ENCODE measurements at places on chromosomes 6 and 20.

- H3K4me1 ChIP-seq, result no peaks in the 10 kb centered on the region
- H3K27ac ChIP-seq, result no peak overlapping the region
- no peak for DNase-seq
- H3K36me3 ChIP-seq, result no peaks in the 10 kb centered on the region
- H3K4me3 ChIP-seq, result no peak overlapping the region
Measured at GRCh38 chr6:162090734-162091133, 636.8 kb downstream of the PRKN start.

- H3K4me3 ChIP-seq, result no peak overlapping the region
- H3K4me1 ChIP-seq, result peaks cover 11% of the 10 kb centered on the region
- no peaks in the 10 kb centered on the region for H3K27me3 ChIP-seq
- no peak for DNase-seq
Measured at GRCh38 chr20:33667676-33668465, 1.1 kb downstream of the ACTL10 start.

DNA sequence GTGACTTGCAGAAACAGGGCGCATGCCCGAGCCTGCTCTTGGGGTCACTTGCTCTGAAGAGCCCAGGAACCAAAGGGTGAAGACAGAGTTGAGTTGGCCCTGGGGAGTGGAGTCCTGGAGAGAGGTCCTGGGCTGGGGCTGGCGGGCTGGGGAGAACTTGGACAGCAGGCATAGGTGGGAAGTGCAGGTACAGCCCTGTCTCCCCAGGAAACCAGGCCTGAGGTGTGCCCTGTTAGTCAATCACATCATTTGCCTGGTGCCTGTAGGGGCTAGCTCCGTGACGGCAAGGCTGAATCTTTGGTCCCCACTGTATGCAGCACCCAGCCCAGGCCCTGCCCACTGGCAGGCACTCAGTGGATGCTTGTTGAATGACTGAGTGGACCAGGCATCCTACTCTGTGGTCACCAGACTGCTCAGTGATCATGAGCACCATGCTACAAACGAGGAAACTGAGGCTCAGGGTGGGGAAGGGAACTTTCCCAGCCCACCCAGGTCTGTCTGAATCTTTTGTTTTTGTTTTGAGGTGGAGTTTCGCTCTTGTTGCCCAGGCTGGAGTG lies 15.6 kb upstream of the NOL4L start:
- peaks cover 6% of the 10 kb centered on the region for H3K4me1 ChIP-seq
- no peak overlapping the region for H3K27ac ChIP-seq
- no peaks in the 10 kb centered on the region for H3K27me3 ChIP-seq
- DNase-seq, result no peak

GRCh38 chr6:41682497-41683272 lies 44.4 kb downstream of the MDFI start:
- H3K27ac ChIP-seq, result no peak overlapping the region
- H3K27me3 ChIP-seq, result peaks cover 6% of the 10 kb centered on the region
- no peak overlapping the region for H3K4me3 ChIP-seq
- no peaks in the 10 kb centered on the region for H3K36me3 ChIP-seq

DNA sequence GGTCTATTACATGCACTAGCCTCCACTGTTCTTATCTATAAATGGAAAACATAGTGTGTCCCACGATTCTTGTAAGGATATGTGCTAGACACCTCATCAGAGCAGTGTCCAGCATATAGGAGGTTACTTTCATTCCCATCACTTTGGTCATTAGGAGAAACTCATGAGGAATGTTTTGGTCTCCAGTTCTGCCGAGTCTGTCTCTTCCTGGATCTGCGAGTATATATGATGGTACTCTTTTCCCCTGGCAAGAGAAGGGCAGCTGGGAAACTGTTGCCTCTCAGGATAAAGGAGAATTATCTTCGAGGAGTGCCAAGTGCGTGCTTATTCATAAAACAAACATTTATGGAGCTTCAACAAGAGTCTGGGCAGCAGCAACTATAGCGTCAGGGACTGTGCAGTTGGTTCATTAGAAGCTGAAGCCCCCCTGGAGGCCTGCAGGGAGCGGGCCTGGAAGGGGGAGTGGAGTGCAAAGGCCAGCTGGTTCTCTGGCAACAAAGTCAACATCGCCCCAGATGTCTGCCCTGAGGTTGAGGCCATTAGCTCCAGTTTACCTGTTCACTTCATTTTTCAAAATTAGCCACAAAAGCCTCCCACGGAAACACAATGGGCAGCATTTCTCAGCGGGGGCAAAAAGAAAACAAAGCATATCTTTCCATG lies 811.9 kb downstream of the MAFB start:
- H3K4me1 ChIP-seq, result peaks cover 7% of the 10 kb centered on the region
- no peak for DNase-seq
- H3K27ac ChIP-seq, result no peak overlapping the region
- peaks cover 19% of the 10 kb centered on the region for H3K27me3 ChIP-seq

- H3K36me3 ChIP-seq, result no peaks in the 10 kb centered on the region
- no peaks in the 10 kb centered on the region for H3K27me3 ChIP-seq
- H3K27ac ChIP-seq, result no peak overlapping the region
- H3K4me3 ChIP-seq, result no peak overlapping the region
Measured at GRCh38 chr20:53421343-53421742, 172.3 kb downstream of the ZNF217 start.

GRCh38 chr6:143845033-143845432 lies 1.9 kb downstream of the LTV1 start:
- DNase-seq, result no peak
- peaks cover 4% of the 10 kb centered on the region for H3K4me1 ChIP-seq
- no peak overlapping the region for H3K4me3 ChIP-seq
- no peak overlapping the region for H3K27ac ChIP-seq
- no peaks in the 10 kb centered on the region for H3K27me3 ChIP-seq

GRCh38 chr6:134196568-134197193 lies 121.2 kb downstream of the SGK1 start:
- H3K36me3 ChIP-seq, result no peaks in the 10 kb centered on the region
- no peak overlapping the region for H3K27ac ChIP-seq
- no peak for DNase-seq
- H3K4me1 ChIP-seq, result no peaks in the 10 kb centered on the region
- no peaks in the 10 kb centered on the region for H3K27me3 ChIP-seq

- no peak overlapping the region for H3K27ac ChIP-seq
- peaks cover 8% of the 10 kb centered on the region for H3K27me3 ChIP-seq
- peak; percentile 59 for DNase-seq
- no peaks in the 10 kb centered on the region for H3K36me3 ChIP-seq
- peaks cover 17% of the 10 kb centered on the region for H3K4me1 ChIP-seq
Measured at GRCh38 chr6:105402090-105402938, 568 bp downstream of the PREP start.

- no peaks in the 10 kb centered on the region for H3K27me3 ChIP-seq
- H3K4me3 ChIP-seq, result no peak overlapping the region
- H3K27ac ChIP-seq, result no peak overlapping the region
- no peaks in the 10 kb centered on the region for H3K36me3 ChIP-seq
Measured at GRCh38 chr6:76465410-76465809, 392.9 kb upstream of the IMPG1 start.

- peaks cover 23% of the 10 kb centered on the region for H3K4me1 ChIP-seq
- H3K4me3 ChIP-seq, result no peak overlapping the region
- H3K27me3 ChIP-seq, result no peaks in the 10 kb centered on the region
Measured at GRCh38 chr20:51536116-51537069, 6.1 kb downstream of the NFATC2 start.

GRCh38 chr6:35037664-35038038 lies 103.5 kb downstream of the TCP11 start:
- peaks cover 3% of the 10 kb centered on the region for H3K4me1 ChIP-seq
- H3K36me3 ChIP-seq, result peaks cover 4% of the 10 kb centered on the region
- no peak overlapping the region for H3K27ac ChIP-seq
- H3K27me3 ChIP-seq, result no peaks in the 10 kb centered on the region
- no peak for DNase-seq
- H3K4me3 ChIP-seq, result no peak overlapping the region

GRCh38 chr6:138692058-138692977 lies 81.3 kb upstream of the CCDC28A start:
- no peaks in the 10 kb centered on the region for H3K36me3 ChIP-seq
- H3K27ac ChIP-seq, result peak overlapping the region; percentile 52
- peak overlapping the region; percentile 99 for H3K4me3 ChIP-seq
- DNase-seq, result peak; percentile 72
- no peaks in the 10 kb centered on the region for H3K4me1 ChIP-seq

DNA sequence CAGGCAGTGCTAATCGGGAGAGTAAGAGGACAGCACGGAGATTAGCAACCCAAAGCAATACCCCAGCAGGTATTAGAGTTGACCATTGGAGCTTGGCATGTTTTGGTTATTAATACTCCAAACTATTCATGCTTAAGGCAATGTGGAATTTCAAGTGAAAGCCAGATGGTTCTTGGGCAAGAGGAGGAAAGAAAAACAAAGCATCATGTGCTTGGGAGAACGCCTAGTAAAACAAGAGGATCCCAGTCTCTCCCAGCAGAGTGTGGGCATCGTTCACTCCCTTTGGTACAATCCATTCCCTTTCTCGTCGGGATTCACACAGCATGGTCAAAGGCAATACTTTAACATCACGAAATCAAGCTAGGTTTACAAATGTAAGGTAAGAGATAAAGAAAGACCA lies 349.8 kb downstream of the PRKN start:
- H3K4me3 ChIP-seq, result no peak overlapping the region
- H3K4me1 ChIP-seq, result no peaks in the 10 kb centered on the region
- no peaks in the 10 kb centered on the region for H3K36me3 ChIP-seq
- H3K27ac ChIP-seq, result no peak overlapping the region
- no peak for DNase-seq

DNA sequence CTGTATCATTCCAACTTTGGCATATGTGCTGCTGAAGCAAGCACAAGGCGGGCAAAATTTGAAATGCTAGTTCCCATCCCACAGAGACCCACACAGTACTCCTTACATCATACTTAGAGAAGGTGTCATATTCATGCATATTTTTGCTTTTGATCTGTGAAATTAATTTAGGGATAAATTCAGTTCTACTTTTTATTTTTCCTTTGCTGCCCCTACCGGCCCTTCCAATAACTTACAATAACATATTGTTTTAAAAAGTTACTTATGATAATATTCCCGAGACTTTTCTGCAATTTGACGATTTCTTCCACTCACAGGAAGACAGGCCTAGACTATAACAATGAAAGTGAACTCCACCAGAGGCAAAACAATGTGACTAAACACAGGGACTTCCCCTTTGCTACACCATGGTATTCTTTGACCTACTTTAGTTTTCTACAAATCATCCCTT lies 35.0 kb downstream of the SESN1 start:
- no peak for DNase-seq
- H3K36me3 ChIP-seq, result no peaks in the 10 kb centered on the region
- H3K4me1 ChIP-seq, result no peaks in the 10 kb centered on the region
- no peak overlapping the region for H3K27ac ChIP-seq

GRCh38 chr6:21594416-21595281 lies 1.1 kb downstream of the SOX4 start:
- no peak for DNase-seq
- peak overlapping the region; percentile 96 for H3K4me3 ChIP-seq
- H3K4me1 ChIP-seq, result peaks cover 3% of the 10 kb centered on the region
- H3K27ac ChIP-seq, result peak overlapping the region; percentile 91

GRCh38 chr6:108145639-108146038 lies 20.2 kb upstream of the NR2E1 start:
- no peak overlapping the region for H3K4me3 ChIP-seq
- H3K4me1 ChIP-seq, result peaks cover 12% of the 10 kb centered on the region
- H3K27ac ChIP-seq, result no peak overlapping the region
- no peaks in the 10 kb centered on the region for H3K36me3 ChIP-seq
- H3K27me3 ChIP-seq, result no peaks in the 10 kb centered on the region

GRCh38 chr6:4861564-4861963 lies 85.4 kb downstream of the CDYL start:
- H3K4me1 ChIP-seq, result no peaks in the 10 kb centered on the region
- H3K36me3 ChIP-seq, result no peaks in the 10 kb centered on the region

- H3K4me3 ChIP-seq, result peak overlapping the region; percentile 84
- H3K36me3 ChIP-seq, result peaks cover 3% of the 10 kb centered on the region
- no peak for DNase-seq
Measured at GRCh38 chr20:41365777-41366545, 657 bp downstream of the EMILIN3 start.

DNA sequence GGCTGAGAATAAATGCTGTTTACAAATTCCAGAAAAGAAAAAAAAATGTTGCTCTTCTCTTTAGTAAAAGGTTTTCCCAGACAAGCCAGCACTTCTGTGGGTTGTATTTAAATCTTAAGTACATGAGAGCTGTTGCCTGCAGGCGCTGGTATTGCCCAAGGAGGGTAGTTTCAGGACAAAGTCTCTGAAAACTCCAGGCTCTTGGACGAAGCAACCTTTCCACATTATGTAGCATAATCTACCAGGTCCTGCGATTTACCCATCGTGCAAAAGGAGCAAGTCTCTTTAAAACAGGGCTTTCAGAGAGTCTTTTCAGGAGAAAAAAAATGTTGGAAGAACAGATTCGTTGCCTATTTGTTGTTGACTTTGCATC lies 65.6 kb downstream of the PLG start:
- H3K27ac ChIP-seq, result no peak overlapping the region
- H3K36me3 ChIP-seq, result no peaks in the 10 kb centered on the region
- DNase-seq, result no peak
- H3K27me3 ChIP-seq, result peaks cover 18% of the 10 kb centered on the region
